ENCODE measurements at places on chromosomes 13 and 19. TPM values are rescaled to one million over a fixed set of nuclear protein-coding genes. Genes with fewer than 3 reads are reported as not detected.

KLK12 gene
- not detected for total RNA-seq

NLRP11 gene
- total RNA-seq, result not detected

LAIR1 gene
- 16.1 TPM for total RNA-seq

CGB5 gene
- 1.1 TPM for total RNA-seq

NPAS1 gene
- total RNA-seq, result not detected

DNA sequence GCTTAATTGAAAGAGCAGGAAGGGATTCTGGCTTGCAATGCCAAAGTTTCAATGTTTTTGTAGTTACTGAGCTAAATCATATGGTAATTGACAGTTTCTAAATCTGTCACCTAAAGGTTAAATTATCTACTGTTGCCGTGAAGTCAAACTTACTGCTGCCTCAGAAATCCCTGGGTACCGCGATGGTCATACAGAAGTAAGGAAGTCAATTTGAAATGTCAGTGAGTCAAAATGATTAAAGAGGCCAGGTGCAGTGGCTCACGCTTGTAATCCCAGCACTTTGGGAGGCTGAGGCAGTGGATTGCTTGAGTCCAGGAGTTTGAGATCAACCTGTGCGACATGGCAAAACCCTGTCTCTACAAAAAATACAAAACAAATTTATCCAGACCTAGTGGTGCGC lies 48.8 kb upstream of the TPM4 start:
- DNase-seq, result no peak

- no peak for DNase-seq
Measured at GRCh38 chr13:94080527-94080926, 399.0 kb downstream of the DCT start.

DNA sequence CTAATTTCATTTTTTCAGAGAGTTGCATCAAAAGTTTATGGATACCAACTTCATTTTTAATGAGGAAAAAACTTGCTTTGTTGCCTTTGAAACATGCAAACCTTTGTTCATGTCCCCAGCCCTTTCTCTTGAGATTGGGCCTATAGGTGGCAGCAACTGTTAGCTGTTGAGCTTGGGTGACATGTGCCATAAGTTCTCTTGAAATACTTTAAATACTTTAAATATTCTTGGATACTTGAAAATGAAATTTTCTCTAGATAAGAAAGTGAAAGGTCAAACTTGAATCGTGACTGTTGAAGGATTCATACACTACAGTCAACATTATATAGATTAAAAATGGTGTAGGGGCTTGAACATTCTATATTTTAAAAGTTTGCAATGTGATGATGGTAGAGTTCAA lies 294.9 kb downstream of the NDFIP2 start:
- peak; percentile 44 for DNase-seq

DNA sequence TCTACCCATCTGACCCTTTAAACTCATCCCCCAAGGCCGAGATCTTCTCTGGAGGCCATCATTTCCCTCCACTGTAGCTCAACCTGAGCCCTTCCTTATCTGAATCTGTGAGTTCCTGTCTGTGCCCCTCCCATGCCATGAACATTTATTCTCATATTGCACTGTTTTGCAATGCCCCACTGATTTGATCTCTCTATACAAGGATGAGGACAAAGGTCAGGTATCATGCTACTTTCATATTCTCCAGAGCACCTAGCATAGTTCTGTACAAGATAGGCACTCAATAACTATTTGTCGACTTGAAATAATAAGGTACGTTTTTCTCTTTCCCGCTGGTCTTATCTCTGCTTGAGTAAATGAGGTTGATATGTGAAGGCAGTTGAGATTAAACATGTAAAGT lies 135.5 kb downstream of the KLF5 start:
- no peak for DNase-seq

DNA sequence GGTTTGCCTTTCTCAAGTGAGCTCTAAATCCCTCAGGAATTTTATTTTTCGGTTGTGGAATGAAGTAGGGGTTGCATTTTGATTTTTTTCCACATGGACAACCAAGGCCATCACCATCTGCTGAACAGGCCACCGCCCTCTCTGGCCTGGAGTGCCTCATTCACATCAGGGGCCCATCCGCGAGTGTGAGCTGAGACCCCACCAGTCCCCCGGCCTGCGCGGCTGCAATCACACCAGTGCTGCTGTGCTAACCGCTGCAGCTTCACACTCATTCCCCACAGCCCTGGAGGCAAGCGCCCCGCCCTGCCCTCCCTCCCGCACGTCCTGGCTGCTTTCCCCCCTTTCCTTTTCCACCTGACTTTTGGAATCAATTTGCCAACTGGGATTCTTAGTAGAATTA lies 35.7 kb upstream of the ARHGEF7 start:
- no peak for DNase-seq

- no peak for DNase-seq
Measured at GRCh38 chr13:101736566-101736965, 284.1 kb downstream of the ITGBL1 start.

DNA sequence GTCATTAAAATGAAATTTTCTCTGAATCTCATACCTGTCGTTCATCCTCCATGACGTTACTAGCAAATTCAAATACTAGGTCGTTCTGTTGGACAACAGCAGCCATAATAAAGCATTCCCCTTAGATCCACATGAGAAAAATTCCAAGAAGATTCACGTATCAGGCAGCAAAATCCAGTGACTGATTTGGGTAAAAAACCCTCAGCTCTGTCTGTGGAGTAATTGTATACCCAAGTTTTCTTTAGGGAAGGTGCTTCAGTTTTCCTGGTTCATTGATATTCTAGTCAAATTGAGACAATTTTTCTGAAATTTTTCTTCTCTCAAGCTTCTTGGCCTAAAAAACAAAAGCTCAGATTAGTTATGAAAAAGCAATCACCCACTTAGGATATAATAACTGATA lies 37.2 kb downstream of the ELF1 start:
- no peak for DNase-seq
